ENCODE measurements at places on chromosomes 6 and 20.

DNA sequence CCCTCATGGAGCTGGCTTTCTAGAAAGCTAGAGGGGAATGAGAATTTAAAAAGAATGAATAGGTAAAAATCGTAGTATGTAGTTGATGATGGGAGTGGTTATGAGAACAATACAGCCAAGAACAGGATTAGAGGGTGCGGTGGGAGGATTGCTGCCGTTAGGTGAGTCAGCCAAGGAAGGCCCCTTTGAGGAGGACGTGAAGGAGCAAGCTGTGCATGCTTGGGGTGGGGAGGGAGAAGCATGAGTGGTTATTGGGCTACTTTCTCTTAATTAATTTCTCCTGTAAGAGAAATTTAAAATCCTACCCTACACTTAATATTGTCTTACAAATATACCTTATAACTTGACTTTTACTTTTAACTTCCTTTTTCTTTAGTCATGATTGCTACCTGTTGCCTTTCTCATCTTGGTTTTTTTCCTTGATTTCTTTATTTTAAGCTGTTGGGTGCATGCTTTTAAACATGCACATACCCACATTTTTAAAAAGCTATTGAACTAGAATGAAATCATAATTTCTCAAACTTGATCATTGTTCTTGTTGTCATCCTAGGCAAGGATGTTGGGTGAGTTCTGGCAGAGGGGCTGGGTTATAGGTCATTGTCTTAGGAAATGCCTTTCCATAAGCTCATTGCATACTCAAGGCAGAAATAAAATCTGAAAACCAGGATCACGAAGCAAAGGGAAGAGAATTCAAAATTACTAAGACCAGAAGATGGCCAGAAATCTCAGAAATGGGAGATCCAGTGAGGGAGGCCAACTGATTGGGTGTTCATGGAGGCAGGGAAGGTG lies 114.5 kb downstream of the TCP11 start:
- DNase-seq: no peak

DNA sequence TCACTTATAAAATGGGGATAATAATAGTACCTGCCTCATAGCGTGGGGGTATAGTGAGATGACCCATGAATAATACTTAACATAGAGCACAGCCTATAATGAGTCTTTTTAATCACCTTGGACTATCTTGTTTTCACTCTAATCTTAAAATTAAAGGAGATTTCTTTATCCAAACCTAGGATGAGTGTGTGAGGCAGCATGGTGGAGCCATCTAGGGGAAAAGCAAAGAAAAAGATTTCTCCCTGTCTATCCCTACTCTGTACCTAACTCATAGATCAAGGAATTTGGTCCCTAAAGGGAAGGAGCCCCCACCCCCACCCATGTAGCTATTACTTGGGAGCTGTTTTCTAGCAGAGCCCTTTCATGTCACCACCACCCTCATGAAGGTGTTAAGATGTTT lies 45.2 kb upstream of the PAK5 start:
- DNase-seq: no peak

- no peak for DNase-seq
These were observed 41.6 kb upstream of the CD93 start for GRCh38 chr20:23127506-23128279.

GRCh38 chr6:36997811-36998722 lies 7.4 kb upstream of the FGD2 start:
- DNase-seq: no peak

DNA sequence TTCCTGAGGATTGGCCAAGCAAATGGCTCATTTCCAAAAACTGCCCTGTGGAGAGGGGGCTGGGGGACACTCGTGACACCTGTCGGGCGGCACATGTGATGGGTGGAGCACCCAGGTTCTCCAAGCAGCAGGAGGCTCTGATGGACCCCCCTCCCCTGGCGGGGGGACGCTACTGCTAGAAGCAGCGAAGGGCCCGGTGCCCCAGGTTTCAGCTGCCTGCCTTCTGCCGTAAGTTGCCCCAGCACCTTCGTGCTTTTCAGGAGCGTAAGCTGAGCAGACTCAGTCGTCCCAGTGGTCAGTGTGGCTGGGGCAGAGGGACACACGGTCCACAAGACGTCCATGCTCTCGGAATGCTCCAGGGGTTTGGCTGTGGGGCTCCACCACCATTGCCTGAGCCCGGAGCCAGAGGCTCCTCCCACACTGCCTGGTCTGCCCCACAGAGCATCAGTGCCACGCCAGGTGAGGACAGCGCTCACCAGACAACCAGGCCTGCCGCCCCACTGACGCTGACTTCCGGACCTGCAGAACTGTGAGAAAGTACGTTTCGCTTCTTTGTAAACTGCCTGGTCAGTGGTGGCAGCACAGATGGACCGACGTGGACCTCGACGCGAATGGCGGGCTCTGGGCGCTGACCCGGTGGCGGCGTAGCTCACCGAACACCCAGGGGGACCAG lies 4.1 kb upstream of the ADRM1 start:
- DNase-seq: no peak

GRCh38 chr20:49674383-49675352 lies 39.0 kb downstream of the B4GALT5 start:
- DNase-seq: no peak

- no peak for DNase-seq
These were observed 4.9 kb downstream of the TAP2 start for GRCh38 chr6:32833664-32834063.

GRCh38 chr6:17527076-17527475 lies 73.0 kb upstream of the FAM8A1 start:
- DNase-seq: no peak

DNA sequence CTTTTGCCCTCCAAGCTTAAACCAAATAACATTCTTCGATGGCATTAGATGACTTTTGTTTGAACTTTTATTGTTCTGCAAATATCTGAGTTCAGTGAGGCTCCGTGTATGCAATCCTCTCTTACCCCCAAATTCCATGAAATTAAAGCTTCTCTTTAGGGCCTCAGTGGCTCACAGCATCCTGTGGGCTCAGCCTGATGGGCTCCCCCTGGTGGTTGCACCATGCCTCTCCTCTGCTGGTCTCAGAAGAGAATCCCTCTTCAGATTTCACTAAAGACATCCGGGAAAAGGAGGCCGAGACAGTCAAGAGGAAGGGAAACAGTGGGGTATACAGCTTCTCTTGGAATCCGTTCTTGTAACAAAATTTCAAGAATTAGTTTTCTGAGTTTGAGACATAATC lies 331.6 kb upstream of the NT5E start:
- no peak for DNase-seq

GRCh38 chr6:42762426-42762859 lies 16.5 kb upstream of the TBCC start:
- no peak for DNase-seq

Data from stimulated activated CD4-positive, alpha-beta T cell treated with anti-CD3 and anti-CD28 coated beads, TNF-alpha, amount 100 ng/mL, for 1 hour (primary cell).